GM06990 (cell line): ENCODE measurements at places on chromosomes 2 and 18.
A peak's percentile ranks its signal among the peaks of the same experiment; 100 is the strongest.

- peak; percentile 83 for DNase-seq
Measured at GRCh38 chr2:174593574-174594203, 3.9 kb downstream of the WIPF1 start.

- DNase-seq, result no peak
Measured at GRCh38 chr2:235523486-235524150, 29.8 kb downstream of the AGAP1 start.

GRCh38 chr2:207370646-207371045 lies 159.1 kb upstream of the CREB1 start:
- DNase-seq, result no peak

- no peak for DNase-seq
Measured at GRCh38 chr2:120552800-120553481, 182.7 kb upstream of the GLI2 start.

GRCh38 chr2:76599732-76600368 lies 889.1 kb upstream of the GCFC2 start:
- DNase-seq, result peak; percentile 21

DNA sequence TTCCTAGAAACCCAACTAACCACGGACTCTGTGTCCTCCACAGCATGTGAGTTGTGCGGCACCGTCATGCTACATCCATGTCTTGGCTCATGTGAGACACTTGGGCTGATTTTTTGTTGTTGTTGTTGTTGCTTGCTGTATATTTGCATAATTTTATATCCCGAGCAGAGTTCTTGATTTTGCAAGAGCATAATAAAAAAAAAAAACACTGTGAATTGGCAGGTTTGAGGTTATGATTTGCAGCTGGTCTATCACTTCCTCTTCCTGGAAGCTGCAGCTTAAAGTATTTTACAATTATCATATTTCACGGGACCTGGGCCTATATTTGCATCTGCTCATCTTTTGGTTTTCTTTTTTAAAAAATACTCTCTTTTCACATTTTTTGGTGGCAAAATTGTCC lies 142.3 kb upstream of the NRP2 start:
- DNase-seq, result no peak

GRCh38 chr18:2390158-2390557 lies 181.1 kb downstream of the METTL4 start:
- DNase-seq, result no peak

DNA sequence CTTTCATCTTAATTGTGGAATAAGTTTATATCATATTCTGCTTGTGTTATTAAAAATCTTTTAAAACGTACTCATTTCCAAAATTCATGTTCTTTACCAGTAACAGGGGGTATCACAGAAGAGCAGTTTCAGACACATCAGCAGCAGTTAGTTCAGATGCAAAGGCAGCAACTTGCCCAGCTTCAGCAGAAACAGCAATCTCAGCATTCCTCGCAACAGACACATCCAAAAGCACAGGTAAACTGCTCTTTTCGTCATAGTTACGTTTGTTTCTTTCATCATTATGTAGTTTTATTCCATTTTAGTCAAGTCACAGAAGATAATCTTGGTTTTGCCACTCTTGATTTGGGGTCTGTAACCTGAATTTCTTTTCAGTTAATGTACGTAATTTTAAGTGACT lies 93.5 kb upstream of the KIF5C start:
- DNase-seq, result no peak

- DNase-seq, result no peak
Measured at GRCh38 chr2:218360453-218360852, 3.8 kb downstream of the CATIP start.

- DNase-seq, result no peak
Measured at GRCh38 chr2:60385648-60386047, 167.8 kb downstream of the BCL11A start.

- DNase-seq, result no peak
Measured at GRCh38 chr2:95165030-95165370, 609 bp upstream of the ZNF2 start.

GRCh38 chr2:11133238-11133935 lies 21.9 kb upstream of the SLC66A3 start:
- DNase-seq, result no peak

DNA sequence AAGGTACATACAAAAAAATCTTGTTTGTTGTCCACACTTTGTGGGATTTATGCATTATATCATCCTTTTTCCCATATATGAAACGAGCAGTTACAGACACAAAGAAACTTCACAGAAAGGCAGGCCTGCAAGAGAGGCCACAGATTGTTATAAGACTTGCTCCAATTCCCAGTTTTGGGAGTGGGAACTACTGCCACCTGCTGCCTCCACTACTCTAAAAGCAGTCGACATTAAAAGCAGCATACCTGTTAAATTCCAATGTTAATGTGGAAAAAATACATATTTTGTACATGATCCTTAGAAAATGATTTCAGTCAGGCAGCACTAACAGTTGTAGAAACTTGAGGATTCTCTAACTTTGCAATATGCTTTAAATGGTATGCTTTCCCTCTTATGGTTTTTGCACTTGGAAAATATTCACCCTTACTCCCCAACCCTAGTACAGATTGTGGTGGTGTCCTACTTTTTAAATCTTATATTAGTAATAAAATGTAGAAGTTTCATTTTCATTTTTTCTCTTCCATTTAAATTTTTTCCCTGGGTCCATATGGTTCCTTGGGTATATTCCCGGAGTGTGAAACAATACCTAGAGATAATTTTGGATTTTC lies 37.9 kb downstream of the SLC38A11 start:
- DNase-seq, result no peak

DNA sequence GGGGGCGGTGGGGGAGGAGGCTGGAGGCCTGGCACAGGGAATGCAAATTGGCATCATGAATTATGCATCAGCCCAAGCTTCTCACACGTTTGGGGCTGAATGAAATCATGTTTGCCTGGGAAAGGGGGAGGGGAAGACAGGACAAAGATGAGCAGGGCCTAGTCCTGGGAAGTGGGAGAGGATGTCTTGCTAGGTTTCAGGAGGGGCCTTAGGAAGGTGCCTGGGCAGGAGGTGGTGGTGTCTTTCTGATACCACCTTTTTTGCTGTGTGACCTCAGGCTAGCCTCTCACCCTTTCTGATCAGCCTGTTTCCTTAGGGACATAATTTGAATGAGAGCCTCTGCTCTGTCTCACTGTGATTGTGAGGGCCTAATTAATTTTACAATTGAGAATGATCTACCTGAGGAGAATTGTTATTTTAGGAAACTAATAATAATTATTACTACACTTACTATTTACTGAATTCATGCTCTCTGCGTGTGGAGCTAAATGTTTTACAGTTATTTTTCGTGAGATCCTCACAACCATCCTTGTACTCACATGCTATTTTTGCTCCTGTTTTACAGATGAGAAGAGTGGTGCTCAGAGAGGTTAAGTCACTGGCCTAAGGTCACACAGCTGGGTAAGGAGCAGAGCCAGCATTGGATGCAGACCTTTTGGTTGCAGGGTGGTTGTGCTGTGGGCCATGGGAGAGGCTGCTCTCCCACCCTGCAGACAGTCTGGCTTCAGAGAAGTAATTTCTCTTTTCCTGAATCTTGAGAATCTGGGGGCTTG lies 39.6 kb downstream of the INHBB start:
- no peak for DNase-seq

- no peak for DNase-seq
Measured at GRCh38 chr2:179768765-179769164, 92.6 kb downstream of the ZNF385B start.

GRCh38 chr2:109212836-109213563 lies 84.0 kb downstream of the SH3RF3 start:
- DNase-seq, result no peak

DNA sequence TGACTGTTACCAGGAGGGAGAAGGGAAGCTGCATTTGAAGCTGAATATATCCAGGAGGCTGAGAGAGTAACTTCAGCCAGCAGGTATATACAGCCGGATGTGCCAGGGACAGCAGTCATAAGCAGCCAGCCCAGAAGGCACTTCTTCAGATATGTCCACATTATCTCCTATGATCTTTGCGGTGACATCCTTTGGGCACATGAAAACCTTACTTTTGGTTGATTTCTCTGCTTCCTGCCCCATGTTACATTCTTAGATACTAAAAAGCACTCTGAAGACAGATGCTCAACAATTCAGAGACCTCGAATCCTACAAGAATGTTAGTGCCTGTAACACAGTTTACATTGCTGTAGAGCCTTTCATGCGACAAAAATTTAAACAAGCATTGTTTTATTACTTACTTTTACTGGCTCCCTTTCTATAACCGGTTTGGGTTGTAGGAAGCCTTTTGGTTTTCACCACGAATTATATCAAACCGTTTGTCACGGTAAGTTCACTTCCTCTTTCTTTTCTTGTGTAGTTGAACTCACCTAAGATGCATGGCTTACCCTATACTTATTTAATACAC lies 50.3 kb upstream of the TLK1 start:
- DNase-seq, result peak; percentile 36

- DNase-seq, result no peak
Measured at GRCh38 chr2:15826273-15826717, 114.1 kb upstream of the MYCN start.

GRCh38 chr2:45014016-45014702 lies 4.9 kb upstream of the SIX2 start:
- DNase-seq, result no peak

DNA sequence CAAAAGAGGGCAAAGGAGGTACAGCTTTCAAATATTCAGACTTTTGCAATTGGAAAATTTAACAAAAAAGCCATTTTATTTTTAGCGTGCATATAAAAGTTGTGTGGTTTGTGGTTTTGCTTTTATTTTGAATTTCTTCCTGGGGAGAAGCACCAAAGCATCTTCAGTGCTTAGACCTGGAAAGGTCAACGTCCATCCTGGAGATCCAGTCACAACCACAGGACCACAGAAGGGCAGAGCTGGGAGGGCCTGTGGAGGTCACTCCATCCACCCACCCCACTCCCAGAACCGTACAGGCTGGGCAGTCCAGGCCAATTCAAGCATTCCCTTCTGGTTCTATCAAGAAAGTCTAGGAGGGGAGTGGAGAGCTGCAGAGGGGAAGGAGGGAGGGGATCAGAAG lies 43.8 kb downstream of the MPHOSPH10 start:
- DNase-seq, result no peak

GRCh38 chr18:46386788-46387187 lies 270.2 kb downstream of the LOXHD1 start:
- DNase-seq, result no peak

DNA sequence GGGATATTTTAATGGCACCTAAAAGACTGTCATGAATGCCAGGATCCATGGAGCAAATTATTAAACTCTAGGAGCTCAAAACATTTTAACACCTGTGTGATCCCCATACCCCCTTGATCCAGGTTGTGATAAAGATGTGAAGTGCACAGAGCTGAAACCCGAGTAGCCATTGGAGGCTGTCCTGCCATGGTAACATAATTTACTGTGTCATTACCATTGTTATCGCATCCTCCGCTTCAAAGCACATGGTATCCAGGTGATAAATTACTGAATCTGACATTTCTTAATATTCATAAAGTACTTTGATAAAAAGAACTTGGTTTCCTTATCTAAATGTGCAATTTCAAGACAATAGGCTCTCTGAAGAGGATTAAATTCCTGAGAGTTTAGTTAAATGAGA lies 109.3 kb downstream of the CHST9 start:
- DNase-seq, result no peak

- DNase-seq, result no peak
Measured at GRCh38 chr2:209426432-209426831, 2.6 kb downstream of the MAP2 start.

DNA sequence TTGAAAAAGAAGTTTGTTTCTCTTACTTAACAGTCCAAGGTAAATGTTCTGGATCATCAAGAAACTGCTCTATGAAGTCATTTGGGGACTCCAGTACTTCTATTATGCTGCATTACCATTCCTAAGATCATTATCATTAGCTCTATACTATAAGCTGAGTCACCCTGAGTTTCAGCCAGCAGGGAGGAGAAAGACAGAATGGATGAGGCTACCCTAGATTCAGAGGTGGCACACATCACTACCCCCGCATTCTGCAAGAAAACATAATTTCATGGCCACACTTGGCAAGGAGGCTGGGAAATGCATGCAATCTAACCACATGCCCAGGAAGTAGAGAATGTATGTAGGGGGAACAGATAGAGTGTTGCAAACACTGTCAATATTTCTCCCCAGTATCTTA lies 16.6 kb upstream of the LNPK start:
- DNase-seq, result no peak

DNA sequence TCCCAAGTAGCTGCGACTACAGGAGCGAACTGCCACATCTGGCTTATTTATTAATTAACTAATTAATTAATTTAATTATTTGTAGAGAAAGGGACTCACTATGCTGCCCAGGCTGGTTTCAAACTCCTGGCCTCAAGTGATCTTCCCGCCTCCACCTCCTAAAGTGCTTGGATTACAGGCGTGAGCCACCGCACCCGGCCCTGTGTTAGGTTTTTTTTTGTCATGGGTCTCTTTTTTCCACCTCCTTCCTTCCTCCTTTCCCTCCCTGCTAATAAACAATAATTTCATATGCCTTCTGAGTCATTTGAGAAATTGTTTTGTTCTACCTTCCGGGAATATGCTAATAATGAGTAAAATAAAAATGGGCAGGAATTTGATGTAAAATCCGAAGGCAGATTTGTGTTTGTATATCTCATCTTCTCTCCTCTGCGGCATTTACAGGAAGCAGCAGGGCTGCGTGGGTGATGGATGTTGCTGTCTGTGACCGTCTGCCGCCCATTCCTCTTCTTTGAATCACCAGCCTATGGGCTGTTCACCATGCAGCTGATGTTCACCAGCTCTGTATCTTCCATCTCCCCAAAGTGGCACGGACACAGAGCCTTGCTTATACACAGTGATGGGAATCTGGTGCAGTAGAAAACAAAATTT lies 89.9 kb downstream of the ACSL3 start:
- no peak for DNase-seq

DNA sequence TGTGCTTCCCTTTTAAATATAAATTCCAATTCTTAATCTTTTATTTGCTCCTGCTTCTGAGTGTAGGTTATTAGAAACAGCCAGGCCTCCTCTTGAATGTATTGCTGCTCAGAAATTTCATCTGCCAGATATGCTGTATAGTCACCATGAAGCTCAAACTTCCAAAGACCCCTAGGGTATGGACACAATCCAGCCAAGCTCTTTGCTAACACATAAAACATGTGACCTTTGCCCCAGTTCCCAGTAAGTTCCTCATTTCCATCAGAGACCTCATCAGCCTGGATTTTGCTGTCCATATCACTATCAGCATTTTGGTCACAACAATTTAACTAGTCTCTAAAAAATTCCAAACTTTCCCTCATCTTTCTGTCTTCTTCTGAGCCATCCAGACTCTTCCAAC lies 75.2 kb downstream of the MAP2 start:
- DNase-seq, result no peak

GRCh38 chr2:233360771-233361176 lies 6.5 kb downstream of the DGKD start:
- DNase-seq, result no peak

DNA sequence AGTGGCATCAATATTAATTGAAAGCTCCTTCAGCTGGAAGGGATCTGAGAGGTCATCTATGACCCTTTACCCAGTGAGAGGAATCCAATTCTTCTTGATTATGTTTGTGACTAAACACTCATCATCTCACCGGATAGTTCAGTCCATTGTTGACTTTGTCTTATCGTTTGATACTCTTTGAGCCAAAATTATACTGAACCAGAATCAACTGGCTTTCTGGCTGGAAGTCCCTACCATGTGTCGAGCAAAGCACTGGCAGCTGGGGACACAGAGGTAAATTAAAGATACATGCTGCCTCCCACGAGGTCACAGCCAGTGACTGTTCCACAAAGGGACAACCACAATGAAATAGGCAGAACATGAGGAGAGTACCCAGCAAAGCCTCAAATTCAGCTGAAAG lies 91.4 kb upstream of the FHL2 start:
- no peak for DNase-seq

- DNase-seq, result no peak
Measured at GRCh38 chr2:214960677-214961076, 151.2 kb upstream of the BARD1 start.

- DNase-seq, result no peak
Measured at GRCh38 chr2:15059870-15060512, 427.5 kb downstream of the LRATD1 start.
